NCI-H1417 (cell line): ENCODE measurements at places on chromosomes 5 and 9.

DNA sequence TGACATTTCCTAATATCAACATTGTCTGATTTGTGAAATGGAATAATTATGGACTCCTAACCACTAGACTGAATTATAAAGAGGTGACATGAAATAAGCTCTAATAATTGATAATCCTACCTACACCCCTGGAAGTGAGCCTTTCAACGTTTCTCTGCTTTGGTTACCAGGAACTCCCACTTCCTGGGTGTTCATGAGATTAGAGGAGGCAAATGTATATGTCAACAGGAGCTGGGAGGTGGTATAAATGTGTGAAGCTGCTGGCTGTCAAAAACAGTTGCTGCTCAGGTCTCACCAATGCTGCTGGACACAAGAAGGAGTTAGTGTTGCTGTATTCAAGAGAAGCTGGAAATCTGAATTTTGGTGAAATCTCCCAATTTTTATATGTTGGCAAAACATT lies 96.8 kb downstream of the CAMK4 start:
- no peak for DNase-seq

- no peak for DNase-seq
Measured at GRCh38 chr5:176553260-176554085, 4.3 kb downstream of the CDHR2 start.

- no peak for DNase-seq
Measured at GRCh38 chr5:143870871-143871632, 59.1 kb downstream of the HMHB1 start.

GRCh38 chr5:96677496-96677895 lies 15.3 kb downstream of the CAST start:
- no peak for DNase-seq

DNA sequence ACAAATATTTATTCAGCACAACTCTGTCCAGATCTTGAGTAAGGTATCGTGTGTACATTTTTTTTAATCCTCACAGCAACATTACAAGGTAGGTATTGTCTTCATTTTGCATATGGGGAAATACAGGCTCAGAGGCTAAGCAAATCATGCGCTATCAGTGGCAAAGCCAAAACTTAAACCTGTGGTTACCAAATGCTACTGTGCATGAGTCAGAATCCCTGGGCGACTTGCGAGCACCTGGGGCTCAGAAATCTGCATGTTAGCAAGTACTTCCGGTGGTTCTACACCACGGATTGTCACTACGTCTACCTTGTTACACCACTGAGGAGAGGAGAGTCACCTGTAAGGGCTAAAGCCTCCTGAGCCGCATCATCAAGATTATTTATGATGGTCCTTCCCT lies 21.3 kb downstream of the C5orf58 start:
- DNase-seq = no peak

DNA sequence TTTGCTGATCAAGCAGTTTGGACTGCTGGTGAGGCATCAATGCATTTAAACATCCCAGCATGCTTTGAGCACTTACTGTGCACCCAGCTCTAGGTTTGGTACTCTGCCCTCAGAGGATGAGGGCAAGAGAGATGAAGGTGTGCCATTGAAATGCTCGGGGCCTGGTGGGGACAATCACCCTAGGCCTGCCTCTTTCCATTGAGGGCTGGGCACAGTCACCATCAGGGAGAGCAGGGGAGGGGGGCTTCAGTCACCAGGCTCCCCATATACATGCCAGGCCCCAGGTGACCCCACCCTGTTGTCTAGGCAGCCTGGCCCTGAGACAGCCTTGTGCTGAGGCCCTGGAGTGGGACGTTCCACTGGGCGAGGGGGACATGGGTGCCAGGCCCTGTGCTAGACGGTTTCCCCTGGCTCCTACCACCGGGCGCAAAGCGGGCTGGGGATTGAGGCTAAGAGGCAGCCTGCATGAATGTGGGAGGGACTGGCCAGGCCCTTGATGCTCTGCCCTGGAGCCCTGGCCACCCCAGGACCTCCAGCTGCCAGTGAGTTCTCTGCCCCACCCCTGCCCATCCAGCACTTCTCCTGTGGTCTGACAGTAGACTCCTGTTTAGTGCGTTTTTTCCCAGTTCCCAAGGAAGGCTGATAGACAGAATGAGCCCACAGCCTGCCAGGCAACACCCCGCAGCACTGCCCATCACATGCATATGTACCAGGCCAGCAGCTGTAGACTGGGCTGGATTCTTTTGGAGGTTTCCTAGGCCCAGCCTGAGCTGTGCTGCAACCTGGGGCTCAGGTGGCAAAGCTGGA lies 18.9 kb downstream of the TCF7 start:
- DNase-seq = no peak

- no peak for DNase-seq
Measured at GRCh38 chr9:117488659-117489058, 73.8 kb upstream of the ASTN2 start.
